ENCODE measurements at places on chromosomes 1 and 21.
A peak's percentile ranks its signal among the peaks of the same experiment; 100 is the strongest.

- DNase-seq = no peak
These were observed 47.1 kb upstream of the ZYG11A start for GRCh38 chr1:52795464-52795863.

DNA sequence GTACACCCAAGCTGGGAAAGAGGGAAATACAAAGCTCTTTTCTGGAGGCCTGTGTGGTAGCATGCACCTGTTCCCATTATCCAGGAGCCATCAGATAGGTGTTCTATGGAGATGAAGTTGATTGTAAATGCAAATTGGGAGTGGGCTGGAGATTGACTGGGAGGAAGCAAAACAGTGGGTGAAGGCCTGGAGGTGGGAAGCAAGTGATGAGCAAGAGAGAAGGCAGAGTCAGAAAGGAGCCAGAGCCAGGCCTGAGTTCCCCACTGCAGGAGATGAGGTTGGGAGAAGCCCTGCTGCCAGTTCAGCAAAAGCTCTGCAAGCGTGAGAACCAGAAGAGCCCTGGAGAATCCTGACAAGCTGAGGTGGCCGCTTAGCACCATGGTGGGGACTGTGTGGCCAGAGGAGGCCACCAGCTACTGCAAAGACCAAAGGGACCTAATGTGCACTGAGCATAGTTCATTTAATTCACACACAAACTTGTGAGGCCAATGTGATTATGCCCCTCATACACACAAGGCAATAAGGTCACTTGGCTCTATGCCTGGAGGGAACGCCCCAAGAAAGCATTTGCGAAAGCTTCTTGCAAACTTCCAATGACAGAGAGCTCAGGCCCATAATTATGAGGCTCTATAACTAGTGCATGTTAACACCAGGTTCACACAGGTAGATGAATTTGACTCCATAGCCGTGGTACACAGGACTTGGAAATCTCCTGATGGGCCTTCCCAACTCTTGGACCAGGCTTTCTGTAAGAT lies 73.0 kb upstream of the GRIK3 start:
- no peak for DNase-seq

- DNase-seq = peak; percentile 45
These were observed 98.5 kb downstream of the LMX1A start for GRCh38 chr1:165257969-165258459.

- DNase-seq = peak; percentile 98
These were observed 36.6 kb downstream of the CAPZB start for GRCh38 chr1:19448491-19449439.

DNA sequence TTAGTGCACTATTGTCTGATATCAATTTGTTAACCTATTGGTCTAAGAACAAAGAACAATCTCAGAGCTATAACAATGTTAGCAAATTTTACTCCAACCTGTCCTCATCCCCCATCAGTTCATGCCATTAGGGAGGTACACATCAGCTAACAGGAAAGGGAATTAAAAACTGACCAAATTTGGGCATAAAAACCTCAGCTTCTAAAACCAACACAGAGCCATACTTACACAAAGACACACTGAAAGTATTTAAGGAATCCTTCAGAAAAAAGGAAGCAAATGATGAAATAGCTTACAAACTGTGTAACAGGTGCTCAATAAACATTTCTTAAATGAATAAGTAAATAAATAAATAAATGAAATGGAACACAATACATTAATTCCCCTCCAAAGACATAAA lies 89.2 kb downstream of the TTLL7 start:
- DNase-seq = no peak

GRCh38 chr1:53370369-53370961 lies 42.6 kb upstream of the LRP8 start:
- DNase-seq = no peak

DNA sequence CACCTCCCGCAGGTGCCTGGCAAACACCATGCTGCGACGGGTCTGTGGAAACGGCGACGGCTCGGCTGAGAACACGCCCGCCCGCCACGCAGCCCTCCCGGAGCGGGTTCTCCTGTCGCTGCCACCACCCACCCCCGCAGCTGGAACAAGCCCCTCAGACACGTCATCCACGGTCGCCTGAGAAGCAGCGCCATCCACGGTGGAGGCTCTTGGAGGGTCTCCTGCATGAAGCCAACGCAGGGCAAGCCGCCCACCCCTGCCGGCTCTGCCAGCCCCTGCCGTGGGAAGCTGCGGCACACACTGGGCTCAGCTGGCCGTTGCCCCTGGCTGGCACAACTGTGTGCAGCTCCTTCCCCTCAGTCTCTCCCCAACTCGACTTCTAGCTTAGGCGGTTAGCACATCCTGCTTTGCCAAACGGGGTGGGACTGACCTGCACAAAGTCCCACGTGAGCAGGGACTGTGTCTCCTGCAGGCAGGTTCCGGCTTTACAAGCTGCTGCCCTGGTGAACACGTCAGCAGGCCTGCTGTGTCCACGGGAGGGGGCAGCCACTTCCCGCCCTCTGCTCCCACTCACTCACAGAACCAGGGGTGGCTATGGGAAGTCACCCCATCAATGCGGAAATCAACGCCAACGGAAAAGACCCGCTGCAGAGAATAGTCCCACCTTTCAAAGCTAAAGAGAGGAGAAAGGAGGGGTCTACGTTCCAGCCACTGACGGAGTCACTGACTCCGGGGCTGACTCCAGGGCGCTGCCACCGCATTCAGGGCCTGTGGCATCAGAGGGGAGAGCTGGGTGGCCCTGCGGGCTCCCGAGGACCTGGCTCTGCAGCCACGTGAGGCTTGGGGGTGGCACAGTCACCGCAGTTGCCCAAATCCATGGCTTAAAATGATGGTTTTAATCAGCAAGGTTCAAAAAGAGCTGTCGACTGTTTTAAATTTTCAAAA lies 10.3 kb downstream of the POFUT2 start:
- no peak for DNase-seq

- no peak for DNase-seq
These were observed 59.5 kb downstream of the NAV1 start for GRCh38 chr1:201598396-201598795.

DNA sequence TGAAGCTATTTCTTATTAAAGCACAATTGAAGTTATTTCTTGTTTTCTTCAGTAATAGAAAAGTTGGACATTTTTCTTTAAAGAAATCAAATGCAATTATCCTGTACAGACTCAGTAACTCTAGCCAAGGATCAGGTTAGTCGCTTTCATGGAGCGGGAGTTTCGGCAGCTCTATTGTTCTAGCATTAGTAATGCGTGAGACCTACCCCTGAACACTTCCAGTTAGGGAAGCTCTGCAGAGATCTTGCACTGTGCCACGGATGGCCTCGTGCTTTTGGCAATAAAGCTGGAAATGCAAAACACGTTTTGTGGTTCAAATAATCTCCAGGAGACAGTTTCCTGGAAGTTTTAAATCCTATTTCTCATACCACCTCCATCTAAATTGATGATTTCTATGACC lies 488.4 kb downstream of the SETD4 start:
- DNase-seq = no peak

- no peak for DNase-seq
These were observed 6.7 kb downstream of the EPHA2 start for GRCh38 chr1:16149146-16149545.

GRCh38 chr1:231921646-231922345 lies 295.2 kb downstream of the DISC1 start:
- peak; percentile 9 for DNase-seq

DNA sequence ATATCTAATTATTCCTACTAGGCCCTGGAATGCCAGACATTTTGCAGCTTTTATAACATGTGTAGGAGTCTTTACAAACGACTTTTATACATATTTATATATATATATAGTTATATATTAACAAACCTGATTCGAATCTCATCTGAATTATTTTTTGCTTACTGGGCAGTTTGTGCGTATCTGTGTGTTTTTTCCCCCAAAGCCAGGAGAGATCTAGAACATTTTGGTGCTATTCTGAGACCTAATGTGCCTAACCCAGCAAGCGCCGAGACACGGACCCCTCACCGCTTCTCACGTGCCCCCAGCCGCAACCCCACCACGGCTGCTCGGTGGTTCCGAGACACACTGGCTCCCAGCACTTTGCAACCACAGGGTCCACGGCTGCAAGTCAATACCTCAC lies 54.8 kb downstream of the CASZ1 start:
- no peak for DNase-seq

- DNase-seq = no peak
These were observed 4.7 kb upstream of the VASH2 start for GRCh38 chr1:212945463-212946160.

DNA sequence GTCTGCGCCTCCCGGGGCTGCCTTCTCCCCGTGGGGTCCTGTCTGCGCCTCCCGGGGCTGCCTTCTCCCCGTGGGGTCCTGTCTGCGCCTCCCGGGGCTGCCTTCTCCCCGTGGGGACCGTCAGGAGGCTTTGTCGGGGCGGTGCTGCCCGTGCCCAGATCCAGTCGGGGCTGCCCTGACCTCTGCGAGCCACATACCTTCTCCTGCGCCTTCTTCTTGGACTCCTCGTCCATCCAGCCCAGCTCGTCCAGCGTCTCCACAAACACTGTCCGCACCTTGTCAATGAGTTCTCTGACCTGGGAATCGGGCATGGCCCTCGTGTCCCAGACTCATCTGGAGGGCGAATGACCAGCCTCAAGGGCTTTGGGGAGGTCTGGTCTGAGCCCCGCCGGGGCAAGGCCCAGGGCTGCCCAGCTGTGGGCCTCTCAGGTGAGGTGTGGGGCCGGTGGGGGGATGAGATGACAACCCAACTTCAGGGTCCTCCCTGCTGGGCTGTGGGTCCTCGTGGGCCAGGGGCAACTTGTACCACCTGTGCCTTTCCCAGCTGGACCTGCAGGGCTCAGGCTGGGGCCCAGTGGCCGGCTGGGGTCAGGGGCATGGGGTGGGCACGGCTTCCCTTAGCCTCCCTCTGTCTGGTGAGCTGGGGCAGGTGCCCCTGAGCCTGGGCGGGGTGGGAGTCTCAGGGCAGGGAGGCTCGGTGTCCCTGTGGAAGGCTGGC lies 9.4 kb downstream of the PRXL2B start:
- DNase-seq = no peak

- no peak for DNase-seq
These were observed 16.8 kb downstream of the PLPPR4 start for GRCh38 chr1:99281105-99281504.

GRCh38 chr21:32515874-32516273 lies 69.4 kb downstream of the TCP10L start:
- DNase-seq = no peak

DNA sequence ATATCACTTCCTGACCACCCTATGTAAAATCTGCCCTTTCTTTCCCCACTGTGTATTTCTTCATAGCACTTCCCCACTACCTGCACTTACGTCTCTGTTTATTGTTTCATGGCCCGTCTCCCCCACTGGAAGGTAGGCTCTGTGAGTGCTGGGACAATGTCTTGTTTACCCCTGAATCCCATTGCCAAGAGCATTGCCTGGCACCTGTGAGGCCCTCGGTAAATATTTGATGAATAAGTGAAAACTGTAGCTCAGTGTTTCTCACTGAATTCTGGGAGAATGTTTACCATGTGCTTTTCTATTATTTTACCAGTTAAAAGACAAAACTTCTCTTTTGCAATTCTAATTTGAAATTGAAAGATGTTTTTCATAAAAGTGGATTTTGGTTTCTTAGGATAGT lies 11.8 kb downstream of the NFASC start:
- DNase-seq = no peak

GRCh38 chr21:45379901-45380330 lies 25.0 kb upstream of the COL18A1 start:
- no peak for DNase-seq

DNA sequence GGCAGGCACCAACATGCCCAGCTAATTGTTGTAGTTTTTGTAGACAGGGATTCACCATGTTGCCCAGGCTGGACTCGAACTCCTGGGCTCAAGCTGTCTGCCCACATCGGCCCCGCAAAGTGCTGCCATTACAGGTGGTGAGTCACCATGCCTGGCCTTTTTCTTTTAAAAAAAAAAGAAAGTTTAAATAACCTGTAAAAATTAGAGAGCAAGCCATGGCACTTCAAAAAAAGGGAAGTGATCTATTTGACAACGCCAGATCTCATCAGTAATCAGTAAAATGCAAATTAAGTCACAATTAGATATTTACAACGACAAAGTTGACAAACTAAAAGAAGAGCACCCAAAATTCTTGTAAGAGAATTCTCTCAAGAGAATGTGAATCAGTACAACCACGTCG lies 2.9 kb upstream of the RBBP5 start:
- DNase-seq = no peak

- peak; percentile 59 for DNase-seq
These were observed 21.4 kb downstream of the SLC2A7 start for GRCh38 chr1:9004700-9005394.

DNA sequence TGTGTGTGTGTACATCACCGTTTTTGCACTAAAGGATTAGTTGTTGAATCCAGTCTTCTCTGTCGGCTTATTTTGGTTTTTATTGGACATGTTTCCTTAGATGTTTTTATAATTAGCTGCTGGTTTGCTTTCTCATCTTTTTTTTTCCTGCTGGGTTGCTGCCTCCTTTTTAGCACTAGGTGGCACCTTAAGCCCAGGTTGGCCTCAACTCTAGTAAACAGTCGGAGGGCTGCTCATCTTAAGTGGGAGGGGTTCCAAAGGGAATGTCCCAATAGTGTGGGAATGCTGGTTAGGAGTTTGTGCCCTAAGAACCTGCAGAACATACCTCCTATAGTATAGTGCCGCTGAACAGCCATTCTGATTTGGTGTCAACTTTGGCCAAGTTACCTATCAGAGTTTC lies 570.1 kb upstream of the CXADR start:
- no peak for DNase-seq

DNA sequence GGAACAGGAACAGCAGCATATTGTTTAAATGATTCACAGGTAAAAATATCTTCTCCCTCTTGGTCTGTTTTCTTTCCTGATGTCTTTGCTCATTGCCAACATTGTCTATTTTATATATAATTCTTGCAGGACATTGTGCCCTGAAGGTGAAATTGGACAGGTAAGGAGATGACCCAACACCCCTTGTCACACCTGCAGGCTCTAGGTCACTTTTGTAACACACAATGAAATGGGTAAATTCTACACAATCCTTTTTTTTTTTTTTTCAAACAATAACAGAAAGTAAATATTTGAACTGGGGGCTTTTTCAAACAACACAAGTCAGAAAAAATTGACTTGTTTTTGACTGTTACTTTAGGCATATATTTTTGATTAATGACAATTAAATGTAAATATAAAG lies 62.9 kb upstream of the ERG start:
- DNase-seq = no peak

- no peak for DNase-seq
These were observed 498.9 kb downstream of the TTLL7 start for GRCh38 chr1:83499998-83500397.

DNA sequence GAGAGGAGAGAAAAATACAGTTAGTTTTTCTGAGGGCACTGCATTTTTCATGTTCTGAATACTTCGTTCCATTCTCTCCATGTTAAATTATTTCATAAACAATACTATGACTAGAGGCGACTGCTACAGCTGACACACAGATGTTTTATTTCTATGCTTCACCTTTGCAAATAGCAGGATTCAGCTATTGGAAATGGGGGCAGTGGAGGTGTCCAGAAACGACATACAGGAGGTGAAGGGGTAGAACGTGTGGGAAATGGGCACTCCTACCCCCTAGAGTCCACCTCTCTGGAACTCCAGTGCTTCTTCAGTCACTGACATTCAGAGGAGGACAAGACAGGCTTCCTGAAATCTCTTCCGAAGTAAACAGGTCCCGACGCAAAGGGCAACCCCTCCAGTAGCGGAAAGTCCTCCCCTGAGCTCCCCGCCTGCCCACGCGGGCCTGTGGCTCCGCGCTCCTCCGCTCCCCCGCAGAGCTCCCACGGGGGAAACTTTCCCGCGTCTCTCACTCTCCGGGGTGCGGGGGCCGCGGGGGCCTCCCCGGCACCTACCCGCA lies 480 bp downstream of the DPYD start:
- peak; percentile 25 for DNase-seq

- no peak for DNase-seq
These were observed 9.1 kb downstream of the EXO1 start for GRCh38 chr1:241857131-241857530.

GRCh38 chr1:31576743-31577455 lies 584 bp downstream of the TINAGL1 start:
- no peak for DNase-seq

All from RCC 7860 (cell line).